Common myeloid progenitor, CD34-positive (primary cell): ENCODE measurements at places on chromosomes 2 and 18.
A peak's percentile ranks its signal among the peaks of the same experiment; 100 is the strongest.

GRCh38 chr2:95391641-95392310, 10.7 kb upstream of the FAHD2A start:
- DNase-seq, result no peak

DNA sequence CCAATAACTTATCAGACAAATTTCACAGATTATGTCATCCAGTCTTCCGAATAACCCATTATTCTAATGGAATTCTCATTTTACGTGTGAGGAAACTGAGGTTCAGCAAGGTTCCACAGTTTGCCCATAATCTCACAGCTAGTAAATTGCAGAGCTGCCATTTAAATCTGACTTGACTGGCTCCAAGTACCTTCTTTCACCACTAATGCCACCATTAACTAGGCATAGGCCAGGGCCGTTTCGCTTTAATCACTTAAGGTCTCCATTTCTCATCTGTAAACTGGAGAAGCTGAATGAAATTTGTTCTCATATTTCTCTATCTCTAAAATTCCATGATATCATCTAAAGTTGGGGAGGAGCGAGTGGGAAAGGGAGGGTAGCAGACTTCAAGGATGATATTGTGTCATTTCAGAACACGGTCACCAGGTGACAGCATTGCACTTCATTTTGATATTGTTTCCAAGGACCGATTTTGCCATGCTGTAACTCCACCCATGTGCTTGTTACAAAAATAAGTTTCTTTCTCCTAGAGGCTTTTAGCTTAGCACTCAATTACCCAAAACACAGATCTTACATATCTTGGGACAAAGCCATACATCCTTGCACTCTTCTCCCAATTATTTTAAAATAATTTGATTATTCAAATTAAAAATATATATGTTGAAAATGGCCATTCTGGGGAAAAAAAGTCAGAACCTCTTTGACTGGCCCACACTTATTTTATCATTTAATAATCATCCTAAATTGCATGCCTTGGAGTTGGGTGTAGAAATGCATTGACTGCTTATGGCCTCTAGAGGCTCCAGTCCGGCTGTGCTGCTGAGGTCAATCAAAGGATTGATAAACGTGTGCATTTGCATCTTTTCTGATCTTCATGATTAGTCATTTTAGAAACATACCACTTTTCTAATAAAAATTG, 123.8 kb downstream of the AKAIN1 start:
- peak; percentile 67 for DNase-seq

DNA sequence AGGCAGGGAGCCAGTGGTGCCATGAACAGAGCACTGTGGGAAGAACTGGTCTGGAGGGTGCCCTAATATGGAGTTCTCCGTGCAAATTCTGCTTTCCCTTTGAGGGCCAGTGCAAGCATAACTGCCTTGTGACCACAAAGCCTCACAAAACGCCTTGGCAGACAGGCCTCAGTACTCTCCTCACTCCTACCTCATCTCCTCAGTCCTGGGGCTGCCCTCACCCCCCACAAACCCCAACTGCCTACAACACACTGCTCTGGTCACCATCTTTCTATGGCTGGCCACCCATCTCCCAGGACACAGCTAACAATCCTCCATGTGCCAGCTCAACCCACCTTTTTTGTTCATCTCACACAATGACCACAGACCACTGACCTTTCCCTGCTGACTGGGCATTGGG, 8.9 kb downstream of the COX5B start:
- DNase-seq, result no peak

DNA sequence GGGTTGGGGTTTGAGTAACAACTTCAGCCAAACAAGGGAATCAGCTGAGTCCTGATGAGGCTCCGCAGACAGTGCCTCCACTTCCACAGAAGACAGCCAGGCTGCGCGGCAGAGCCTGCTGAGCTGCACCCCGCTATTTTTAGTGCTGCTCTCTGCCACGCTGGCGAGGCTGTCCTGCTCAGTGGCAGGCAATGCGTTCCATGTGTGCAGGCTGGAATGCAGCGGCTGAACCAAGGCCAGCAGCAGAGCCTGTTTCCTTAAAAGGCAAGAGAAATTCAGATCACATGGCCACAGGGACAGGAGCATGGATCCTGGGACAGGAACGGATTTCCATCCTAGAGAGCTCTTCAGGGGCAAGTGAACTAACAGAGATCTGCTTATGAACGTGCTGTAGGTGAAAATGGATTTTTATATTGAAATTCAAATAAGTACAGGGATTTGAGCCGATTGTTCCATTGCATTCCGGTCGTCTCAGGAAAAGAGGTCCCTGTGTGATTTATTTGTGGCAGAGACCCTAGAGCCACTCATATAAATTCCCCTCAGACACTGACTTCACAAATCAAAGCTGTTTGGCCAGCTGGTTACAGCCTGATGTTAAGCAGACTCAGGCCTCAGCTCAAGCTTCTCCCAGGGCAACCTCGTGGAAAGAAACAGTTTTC, 98.7 kb downstream of the COL6A3 start:
- no peak for DNase-seq

DNA sequence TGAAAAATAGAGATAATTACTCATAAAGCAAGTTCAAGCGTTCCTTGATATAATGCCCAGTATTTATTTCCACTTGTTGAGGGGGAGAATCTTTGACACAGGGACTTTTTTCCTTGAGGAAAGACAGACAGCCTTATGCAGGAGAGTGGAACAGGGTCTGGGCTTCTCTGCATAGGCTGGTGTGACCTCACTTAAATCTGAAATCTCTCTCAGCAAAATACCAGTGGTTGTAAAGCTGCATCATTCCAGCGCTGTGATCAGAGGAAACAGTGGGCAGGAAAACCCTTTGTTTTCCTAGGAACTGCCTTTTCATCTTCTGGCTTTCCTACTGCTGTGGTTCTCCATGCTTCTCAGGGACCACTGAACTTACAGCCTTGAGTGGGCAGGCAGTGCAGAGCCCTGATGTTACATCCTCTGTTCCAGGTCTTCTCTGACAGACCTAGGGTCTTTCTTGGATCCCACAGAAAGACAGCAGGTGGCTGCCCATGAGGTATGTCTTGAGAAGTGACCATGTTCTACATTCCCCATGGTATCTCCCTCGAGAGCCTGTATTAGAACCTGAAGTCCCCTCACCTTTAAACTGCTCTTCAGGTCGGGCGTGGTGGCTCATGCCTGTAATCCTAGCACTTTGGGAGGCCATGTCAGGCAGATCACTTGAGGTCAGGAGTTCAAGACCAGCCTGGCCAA, 17.6 kb upstream of the MAP4K4 start:
- no peak for DNase-seq

GRCh38 chr18:7221424-7222155, 9.3 kb upstream of the LRRC30 start:
- DNase-seq, result peak; percentile 58

GRCh38 chr2:64615844-64616536, 37.7 kb downstream of the SERTAD2 start:
- DNase-seq, result no peak

- peak; percentile 63 for DNase-seq
Observed at GRCh38 chr2:229715895-229716507, 1.6 kb upstream of the DNER start.

DNA sequence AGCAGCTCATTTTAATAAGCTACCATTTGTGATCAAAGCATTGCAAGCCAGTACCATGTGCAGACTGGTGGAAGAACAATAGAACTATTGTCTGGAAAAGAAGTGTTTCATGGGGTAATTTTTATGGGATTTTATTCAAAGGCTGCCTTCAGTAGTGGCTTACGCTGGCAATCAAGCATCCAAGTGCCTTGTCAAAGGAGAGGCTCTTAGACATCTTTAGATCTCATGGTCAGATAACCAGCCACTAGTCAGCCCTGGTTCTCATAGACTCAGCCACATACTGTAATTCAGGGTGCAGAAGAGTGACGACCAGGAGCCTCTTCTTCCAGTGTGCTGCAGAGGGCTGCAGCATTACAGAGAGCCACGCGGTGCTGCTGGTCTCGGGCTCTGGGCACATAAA, 98.5 kb upstream of the NOSTRIN start:
- DNase-seq, result no peak

GRCh38 chr18:4040391-4041092, 414.6 kb downstream of the DLGAP1 start:
- DNase-seq, result no peak
